ENCODE measurements at places on chromosomes 3 and 15.

- no peak for DNase-seq
These were observed 97.9 kb upstream of the UNC13C start for GRCh38 chr15:53880357-53880756.

DNA sequence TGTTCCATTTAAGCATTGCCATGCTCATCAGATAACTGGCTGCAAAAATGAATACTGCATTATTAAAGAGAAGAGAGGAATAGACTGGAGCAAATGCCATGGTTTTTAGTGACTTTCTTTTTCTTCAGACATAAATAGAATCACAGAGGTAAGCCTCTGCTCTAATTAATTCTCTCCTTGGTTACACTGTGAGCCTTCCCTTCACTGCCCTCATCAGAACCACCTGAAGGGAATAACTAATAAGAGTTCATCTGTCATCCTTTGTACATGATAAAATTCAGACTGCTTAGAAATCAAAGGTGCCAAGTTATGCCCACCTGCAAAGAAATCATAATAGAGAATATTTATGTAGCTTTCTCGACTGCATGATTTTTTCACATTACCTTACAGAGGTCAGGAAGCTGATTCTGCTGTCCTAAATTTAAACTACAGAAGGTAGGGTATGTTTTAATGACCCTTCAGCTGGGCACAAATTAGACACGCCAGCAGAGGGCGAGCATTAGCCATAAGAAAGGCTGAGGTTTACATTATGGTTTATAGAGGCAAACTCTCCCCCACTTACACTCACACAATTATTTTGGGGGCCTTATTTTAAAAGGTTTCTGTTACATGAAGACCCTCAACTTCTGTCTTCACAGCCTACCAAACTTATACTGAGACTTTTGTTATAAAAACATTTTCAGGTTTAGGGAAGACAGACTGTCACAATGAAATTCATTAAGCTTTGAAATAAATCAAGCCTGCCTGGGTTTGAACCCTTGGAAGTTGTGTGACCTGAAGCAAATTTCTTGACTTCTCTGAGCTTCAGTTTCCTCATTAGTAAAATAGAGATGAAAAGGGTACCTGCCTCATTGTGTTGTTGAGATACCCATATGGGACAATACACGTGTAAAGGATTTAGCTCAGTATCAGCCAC, 15.3 kb upstream of the UNC13C start:
- no peak for DNase-seq

DNA sequence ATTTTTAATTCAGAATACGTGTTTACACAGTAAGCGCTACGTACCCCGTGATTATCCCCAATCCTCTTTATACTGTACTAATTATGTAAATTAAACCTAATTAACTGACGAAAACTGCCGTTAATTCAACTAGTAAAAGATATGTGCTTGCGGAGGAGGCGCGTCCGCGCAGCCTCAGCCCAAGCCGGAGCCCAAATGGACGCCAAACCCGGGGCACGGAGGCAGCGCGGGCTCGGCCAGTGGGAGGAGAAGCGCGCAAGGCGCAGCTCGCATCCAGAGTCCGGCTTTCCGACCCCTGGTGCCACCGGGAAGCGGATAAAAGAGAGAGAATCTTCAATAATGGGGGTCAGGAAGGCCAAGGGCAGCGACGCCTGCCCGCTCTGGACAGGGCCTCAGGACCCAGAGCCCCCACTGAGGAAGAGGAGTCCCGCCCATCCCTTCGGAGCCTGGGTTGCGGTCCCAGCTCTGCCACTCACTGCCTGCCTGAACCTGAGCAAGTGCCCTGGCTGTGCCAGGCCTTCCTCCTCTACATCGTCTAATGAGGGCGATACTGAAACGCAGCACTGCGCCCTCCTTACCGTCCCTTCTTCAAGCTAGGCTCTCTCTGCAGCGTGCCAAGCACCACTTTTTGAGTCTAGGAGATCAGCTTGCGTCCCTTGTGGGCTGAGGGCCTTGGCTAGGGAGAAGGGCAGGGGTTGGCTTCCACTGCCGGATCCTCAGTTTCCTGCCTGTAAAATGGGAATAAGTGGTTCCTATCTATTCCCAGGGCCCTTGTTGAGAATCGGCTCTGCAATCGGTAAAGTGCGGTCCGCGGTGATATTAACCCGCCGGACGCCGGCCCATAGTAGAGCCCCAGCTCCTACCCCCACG, 5.0 kb upstream of the SKOR1 start:
- no peak for DNase-seq

DNA sequence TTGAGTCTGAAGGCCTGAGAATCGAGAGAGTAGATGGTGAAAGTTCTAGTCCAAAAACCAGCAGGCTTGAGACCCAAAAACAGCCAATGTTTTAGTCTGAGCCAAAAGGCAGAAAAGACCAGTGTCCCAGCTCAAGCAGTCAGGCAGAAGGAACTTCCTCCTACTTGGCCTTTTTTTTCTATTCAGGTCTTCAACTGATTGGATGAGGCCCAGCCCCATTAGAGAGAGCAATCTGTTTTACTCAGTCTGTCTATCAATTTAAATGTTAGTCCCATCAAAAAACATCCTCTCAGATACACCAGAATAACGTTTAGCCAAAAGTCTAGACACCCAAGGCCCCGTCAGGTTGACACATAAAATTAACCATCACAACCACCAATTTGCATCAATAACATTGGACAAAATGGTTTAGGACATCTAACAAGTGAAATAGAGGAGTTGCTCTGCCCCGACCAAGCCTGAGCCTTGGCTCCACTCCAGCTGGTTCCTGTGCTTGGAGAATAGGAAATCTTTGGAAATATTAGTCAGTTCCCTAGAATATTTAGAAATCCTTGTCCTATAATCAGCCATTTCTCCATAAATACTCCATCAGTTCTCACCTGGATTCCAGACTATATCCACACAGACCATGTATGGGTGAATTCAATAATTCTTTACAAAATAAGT, 51.4 kb upstream of the LIPC start:
- DNase-seq: no peak

DNA sequence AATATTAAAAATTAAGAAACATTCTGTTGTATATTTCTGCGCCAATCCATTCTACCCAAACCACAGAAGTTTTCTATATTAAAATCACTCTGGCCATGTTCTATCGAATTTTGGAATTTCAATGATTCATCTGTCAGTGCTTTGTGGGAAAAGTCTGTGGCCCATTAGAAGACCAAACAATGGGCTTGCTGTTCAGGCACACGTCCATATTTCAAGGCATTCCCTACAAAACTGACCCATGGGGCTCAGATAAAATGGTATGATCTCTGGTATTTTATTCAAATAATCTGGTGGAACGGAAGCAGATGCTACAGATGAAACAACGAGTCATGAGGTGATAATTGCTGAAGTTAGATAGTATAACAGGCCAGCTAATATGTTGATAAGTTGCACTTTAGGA, 12.4 kb downstream of the NPHP3 start:
- no peak for DNase-seq

GRCh38 chr3:130654921-130655320, 91.7 kb downstream of the PIK3R4 start:
- no peak for DNase-seq

DNA sequence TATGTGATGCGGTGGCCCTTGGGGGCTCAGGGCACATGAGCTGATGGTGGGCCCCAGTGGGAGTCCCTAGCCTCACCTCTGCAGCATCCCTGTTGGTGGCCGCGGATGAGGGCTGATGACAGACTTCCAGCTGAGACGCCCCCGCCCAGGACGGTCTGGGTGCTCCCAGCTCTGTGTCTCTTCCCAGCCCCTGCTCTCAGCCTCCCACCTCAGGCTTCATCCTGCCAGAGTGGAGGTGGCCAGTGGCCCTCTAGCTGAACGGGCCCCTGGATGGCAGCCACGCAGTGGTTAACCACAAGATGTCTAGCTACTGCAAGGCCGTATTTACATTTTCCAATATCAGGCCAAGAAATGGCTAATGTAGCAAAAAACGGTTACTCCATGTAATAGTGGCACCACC, 205.3 kb upstream of the LINGO1 start:
- DNase-seq: no peak

GRCh38 chr3:135706758-135707375, 258.7 kb upstream of the PPP2R3A start:
- DNase-seq: no peak

- DNase-seq: no peak
These were observed 24.9 kb downstream of the ZMAT3 start for GRCh38 chr3:179046497-179047353.

- DNase-seq: no peak
These were observed 73.7 kb downstream of the CHDH start for GRCh38 chr3:53772562-53772961.

GRCh38 chr3:129434140-129434539, 5.6 kb downstream of the MBD4 start:
- no peak for DNase-seq

DNA sequence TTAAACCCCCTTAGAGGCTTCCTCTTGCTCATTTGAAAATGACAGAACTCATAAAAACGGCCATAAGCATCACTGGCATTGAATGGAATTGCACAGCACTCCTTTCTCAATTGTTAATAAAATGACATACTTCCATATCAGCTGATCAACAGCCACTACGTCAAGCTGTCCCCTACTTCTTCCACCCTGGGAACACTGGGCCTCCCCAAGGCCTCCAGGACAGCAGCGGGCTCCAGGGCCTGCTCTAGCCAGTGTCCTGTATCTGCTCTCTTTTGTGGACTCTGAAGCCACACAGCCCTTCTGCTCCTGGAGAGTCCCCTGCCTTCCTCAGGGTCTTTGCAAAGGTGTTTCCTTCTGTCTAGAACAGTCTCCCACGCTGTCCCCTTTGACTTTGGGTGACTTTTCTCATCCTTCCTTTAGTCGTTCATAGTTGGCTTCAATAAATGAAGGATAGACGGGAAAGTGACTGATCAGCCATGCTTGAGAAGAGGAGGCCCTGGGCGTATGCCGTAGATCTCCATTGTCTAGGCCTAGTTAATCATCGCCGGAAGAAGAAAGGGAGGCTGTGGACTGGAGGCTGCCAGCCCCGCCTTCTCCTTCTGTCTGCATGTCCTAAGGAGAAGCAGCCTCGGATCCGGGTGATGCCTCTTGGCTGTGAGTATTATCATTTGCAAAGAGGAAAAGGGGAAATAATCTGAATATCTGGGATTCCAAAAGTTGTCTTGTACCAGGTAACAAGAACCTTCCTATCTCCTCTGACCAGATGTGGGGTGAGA, 4.7 kb upstream of the THSD4 start:
- no peak for DNase-seq

DNA sequence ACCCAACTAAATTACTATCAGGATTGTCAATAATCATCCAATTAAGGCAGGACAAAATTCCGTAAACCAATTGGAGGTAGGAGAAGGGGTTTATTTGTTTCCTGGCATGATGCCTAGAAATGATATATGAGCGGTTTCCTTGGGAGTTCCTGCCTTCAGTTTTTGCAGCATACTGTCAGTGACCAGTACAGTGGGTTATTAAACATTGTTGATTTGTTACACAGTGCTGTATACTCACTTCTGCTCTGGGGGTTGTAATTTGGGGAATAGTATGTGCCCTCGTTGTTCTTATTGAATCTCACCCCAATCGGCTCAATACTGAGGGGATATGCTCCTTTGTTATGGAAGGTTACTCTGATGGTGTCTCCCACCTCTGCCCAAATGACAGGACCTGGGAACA, 22.2 kb downstream of the CP start:
- DNase-seq: no peak

- no peak for DNase-seq
These were observed 185.0 kb upstream of the ANKRD28 start for GRCh38 chr3:15982667-15983196.
